ENCODE measurements at places on chromosomes 2 and 18.

DNA sequence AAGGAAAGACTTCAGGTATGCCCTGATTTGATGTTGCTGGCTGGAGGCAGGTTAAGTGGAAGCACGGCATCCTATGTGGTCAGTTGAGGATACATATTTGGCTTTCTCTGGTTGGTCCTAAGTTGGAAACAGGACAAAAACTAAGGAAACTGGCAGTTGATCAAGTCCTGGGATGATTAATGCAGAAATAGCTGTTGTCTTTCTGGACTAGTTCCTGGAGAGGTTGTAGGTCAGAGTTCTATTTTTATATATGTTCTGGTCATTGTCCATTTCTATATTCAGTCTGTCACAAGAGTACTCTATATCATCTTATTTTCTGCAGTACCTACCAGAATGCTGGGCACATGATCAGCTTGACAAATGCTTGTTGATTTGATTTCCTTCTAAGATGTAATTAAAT is 4.0 kb upstream of the SLC35F5 start:
- no peak for DNase-seq

- DNase-seq = no peak
These were observed 277.2 kb downstream of the SUCLG1 start for GRCh38 chr2:84181927-84182326.

DNA sequence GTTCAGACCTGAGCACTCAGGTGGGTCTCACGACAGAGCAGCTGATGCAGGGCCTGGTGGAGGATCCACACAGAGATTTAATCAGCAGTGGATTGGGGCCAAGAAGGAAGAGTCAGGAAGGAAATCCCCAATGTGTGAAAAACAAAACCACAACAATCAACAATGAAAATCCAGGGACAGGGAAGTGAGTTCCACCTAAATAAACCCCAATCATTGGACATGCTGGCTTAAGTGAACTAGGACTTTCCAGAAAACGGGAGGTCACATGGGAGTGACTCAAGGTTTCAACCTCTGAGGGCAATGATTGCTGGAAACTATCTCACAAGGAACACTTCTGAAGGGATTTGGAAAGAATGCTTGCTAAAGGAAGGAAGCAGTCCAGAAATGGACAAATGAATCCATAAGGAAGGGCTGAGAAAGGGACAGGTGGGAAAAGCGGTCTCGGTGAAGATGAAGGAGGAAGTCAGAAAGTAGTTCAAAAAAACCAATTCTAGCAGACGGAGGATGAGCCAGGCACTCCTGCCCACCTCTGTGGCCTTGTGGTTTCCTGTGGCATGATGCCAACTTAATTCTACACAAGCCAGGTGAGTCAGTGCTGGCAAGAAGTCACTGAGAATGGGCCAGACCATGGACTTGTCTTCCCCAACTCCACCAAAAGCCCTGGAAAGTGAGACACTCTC is 15.4 kb upstream of the XDH start:
- DNase-seq = no peak

GRCh38 chr2:170905864-170906263 is 23.2 kb upstream of the GORASP2 start:
- DNase-seq = no peak

- DNase-seq = no peak
These were observed 38.7 kb upstream of the CTDP1 start for GRCh38 chr18:79640875-79641274.

GRCh38 chr2:222693837-222694236 is 22.4 kb downstream of the MOGAT1 start:
- peak; percentile 65 for DNase-seq

DNA sequence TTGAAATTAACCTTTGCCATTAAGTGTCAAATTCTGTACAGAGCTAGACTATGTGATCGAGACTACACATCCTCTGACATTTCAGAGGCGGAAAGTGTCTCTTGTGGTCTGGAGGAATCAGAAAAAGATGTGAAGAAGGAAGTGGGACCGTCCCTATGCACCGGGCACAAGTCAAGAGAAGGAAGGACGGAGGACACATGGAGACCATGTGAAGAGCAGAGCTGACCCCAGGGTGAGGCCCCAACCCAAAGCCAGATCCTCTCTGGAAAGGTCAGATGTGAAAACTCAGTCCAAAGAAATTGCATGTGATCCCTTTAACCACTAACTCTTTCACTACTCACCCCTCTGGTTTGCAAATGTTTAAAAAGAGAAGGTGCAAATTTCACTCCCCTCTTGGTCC is 92.4 kb downstream of the PID1 start:
- no peak for DNase-seq

DNA sequence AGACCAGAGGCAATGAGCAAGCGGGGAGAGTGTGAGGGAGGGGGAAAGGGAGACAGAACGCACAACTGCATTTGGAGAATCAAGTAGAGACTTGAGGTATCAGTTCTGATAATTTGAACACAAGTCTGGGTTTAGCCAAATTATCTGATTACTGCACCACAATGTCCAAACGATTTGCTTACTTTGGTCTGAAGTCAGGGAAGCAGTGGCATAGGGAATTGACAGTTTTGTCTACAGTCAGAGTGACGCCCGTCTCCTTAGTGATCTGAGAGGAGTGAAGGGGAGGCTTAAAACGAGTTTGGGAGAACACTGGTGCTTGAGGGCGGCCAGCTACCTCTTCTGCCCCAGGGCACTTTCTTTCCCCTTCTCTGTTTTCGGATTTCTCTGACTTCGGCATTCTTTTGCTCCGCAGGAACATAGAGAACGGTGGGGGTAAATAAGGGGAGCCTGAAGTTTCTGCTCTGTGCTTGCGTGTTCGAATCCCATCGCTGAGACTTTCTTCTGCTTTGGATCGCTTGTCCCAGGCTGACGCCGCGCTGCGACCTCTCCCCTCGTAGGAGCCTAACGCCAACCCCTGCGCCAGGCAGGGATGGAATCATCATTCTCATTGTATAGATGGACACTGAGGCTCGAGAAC is 2.9 kb upstream of the DLX2 start:
- DNase-seq = no peak

- no peak for DNase-seq
These were observed 1127.5 kb upstream of the CELF4 start for GRCh38 chr18:38693104-38693503.

- DNase-seq = no peak
These were observed 74.5 kb downstream of the MRPS9 start for GRCh38 chr2:105112345-105112744.

DNA sequence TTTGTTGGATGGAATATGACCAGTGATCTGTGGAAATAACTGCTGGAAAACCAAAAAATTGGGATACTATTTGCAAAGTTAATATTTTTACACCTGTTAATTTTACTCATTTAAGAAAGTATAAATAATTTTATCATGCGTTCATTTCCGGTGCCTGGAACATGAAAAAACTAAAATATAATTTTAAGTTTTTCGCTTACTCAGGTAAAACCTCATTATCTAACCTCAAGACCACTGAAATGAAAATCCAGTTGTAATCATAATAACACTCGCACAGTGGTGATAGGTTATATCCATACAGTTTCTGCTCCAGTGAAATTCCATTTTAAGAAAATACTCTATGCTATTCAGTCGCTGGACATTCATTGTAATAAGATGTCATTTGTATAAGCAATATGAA is 517.9 kb downstream of the DPP10 start:
- no peak for DNase-seq

DNA sequence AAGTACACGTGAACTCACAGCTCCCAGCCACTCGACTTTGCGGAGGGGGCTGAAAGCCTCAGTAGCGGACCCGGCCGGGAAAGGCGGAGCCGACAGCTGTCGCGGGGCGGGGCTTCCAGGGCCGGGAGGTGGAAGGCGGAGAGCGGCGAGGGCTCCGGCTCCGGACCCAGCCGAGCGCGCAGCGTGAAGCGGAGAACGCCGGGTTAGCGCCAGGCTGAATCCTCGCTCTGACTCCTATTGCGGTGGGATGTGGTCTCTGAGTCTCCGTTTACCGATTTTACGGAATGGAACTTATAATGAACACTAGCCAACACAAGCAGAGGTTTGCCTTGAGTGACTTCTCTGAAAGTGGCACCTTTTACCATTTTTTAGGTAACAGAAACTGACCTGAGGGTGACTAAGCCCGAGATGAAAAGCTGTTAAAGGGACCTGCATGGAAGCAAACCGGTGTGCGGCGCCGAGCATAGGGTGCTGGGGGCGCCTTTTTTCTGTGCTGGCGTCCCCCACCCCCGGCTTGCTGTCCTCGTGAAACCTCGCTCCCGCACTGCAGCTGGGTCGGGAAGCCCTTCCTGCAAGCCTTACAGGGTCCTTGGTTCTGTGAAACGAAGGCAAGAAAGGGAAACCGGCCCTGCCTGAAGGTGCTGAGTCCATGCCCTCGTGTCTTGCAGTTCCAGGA is 72.9 kb downstream of the EN1 start:
- no peak for DNase-seq

- DNase-seq = no peak
These were observed 48.9 kb downstream of the LDLRAD4 start for GRCh38 chr18:13267431-13267873.

- peak; percentile 49 for DNase-seq
These were observed 8.3 kb downstream of the GYPC start for GRCh38 chr2:126664234-126664633.

DNA sequence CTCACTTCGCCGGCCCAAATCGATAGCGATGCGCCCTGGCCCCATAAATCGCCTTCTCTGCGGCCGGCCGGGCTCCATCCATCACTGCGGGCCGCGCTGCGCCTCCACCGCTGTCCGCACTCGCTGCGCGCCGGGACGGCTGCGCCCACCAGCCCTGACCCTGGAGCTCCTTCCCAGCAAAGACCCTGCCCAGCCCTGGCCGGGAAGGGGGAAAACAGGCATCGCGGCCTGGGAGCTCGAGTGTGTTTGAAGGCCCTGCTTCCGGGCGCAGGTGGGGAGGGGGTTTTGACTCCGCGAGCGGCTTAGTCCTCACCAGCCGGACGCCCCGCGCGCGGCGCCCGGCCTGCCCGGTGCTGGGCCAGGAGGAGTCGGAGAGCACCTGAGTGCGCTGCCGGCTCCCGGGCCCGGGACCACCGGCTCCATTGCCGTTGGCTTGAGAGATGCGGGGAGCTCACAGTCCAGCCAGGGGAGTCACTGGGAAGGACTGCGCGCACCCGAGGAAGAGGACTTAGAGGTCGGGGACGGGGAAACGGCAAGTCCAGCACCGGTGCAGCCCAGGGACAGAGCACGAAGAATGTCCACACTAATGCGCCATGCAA is 1.1 kb downstream of the PAX8 start:
- DNase-seq = no peak

DNA sequence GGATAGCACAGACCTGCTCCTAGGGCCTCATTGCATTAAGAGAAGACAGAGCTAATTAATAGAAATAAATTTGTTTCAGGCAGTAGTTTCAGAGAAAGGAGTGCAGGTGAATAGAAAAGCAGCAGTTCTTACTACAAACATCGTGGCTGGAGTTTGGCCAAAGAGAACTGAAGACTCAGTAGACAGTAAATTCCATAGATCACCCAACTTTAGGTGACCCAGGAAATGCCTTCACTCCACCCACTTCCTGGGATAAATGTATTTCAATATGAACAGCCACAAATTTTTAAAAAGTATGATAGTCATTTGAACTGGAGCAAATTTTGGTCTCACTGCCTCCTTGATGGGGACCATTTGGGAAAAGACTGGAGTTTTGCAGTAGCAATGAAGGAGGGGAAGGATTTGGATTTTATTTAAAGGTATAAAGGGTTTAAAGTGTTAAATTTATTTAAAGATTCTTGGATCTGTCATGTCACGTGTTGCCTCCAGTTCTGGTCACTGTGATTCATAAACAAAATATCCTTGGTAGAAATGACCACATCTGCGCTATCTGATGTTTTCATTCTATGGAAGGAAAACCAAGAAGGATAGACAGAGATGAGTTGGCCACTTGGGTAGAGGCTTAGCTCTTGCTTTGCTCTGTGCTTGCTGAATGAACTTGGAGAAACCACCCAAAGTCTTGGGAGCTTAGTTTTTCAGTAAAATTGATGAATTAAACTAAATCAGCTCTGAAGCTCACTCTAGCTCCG is 390.2 kb downstream of the THSD7B start:
- DNase-seq = no peak

DNA sequence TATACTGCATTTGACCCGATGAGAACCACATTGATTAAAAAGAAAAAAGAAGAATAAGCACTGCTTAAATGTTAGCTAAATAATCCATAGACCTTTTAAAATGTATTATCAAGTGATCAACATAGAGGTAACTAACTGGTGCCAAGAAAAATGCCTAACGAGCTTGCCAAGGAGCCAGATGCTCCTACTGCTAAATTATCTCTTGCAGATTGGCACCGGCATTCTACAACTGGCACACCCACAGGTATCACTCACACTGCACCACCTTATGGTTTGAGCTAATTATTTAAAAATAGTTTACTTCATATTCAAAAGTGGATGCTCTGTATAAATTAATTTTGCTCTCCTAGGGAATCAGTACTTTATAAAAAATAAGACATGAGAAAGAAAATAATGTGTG is 341.6 kb upstream of the CDH7 start:
- DNase-seq = no peak

DNA sequence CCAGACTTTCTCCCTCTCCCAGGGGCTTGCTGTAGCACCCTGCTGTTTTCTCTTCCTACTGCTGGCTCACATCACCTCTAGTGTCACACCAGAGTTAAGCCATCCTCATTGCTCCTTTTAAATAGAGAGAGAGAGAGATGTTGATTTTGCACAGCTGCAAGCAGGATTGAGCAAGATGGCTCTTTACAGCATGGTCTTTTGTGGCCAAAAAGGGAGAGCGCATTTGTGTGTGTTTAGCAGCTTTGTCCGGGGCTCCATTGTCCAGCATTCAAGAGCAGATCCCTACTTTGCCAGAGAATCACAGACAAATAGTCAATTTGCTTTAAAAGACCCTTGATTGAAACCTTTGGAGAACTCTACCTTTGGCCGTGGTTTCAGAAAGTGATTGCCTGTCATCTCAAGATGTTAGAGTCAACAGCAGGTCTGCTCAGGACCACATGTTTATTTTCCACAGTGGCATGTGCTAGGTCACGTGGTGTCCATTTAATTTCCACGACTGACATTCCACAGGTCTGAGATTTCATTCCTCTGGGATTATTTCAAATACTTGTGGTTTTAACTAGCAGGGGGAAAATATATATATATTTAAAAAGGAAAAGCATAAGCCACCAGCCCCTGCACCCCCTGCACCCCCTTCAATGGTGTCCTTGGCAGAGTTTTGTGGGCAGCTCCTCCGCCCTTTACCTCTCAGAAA is 359.9 kb upstream of the SLC14A2 start:
- no peak for DNase-seq

GRCh38 chr18:62379051-62379450 is 53.9 kb downstream of the TNFRSF11A start:
- DNase-seq = no peak

DNA sequence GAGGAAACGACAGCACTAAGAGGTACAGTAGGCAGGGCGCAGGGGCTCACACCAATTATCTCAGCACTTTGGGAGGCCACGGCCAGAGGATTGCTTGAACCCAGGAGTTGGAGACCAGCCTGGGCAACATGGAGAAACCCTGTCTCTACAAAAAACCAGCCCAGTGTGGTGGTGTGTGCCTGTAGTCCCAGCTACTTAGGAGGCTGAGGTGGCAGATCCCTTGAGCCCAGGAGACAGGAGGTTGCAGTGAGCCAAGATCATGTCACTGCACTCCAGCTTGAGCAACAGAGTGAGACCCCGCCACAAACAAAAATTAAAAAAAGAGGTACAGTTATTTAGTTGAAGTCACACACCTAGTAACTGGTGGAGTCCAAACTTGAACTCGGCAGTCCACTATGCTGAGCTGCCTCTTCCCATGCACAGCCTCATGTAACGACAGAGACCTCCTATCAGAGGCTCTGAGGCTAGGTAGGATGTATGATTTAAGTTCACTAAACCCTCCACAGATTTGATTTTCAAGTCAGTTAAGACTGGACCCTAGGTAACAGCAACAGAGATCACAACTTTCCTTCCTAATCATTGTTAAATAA is 8.7 kb downstream of the STK17B start:
- peak; percentile 45 for DNase-seq
